Activated T-helper 2 cell treated with anti-CD3 and anti-CD28 coated beads, Interferon-gamma antibody, Interleukin-2, Interleukin-4, amounts not matched to agents 10 μg/mL and 5 μg/mL and 100 μg/mL, durations not matched to agents 14 hours and 24 hours and 36 hours (primary cell): ENCODE measurements at places on chromosomes 4 and X.

GRCh38 chrX:97328853-97329390 lies 445.2 kb downstream of the RPA4 start:
- DNase-seq, result no peak
- H3K4me3 ChIP-seq, result no peak overlapping the region
- H3K36me3 ChIP-seq, result no peaks in the 10 kb centered on the region
- H3K4me1 ChIP-seq, result peaks cover 7% of the 10 kb centered on the region
- H3K27me3 ChIP-seq, result no peaks in the 10 kb centered on the region
- H3K27ac ChIP-seq, result no peak overlapping the region

DNA sequence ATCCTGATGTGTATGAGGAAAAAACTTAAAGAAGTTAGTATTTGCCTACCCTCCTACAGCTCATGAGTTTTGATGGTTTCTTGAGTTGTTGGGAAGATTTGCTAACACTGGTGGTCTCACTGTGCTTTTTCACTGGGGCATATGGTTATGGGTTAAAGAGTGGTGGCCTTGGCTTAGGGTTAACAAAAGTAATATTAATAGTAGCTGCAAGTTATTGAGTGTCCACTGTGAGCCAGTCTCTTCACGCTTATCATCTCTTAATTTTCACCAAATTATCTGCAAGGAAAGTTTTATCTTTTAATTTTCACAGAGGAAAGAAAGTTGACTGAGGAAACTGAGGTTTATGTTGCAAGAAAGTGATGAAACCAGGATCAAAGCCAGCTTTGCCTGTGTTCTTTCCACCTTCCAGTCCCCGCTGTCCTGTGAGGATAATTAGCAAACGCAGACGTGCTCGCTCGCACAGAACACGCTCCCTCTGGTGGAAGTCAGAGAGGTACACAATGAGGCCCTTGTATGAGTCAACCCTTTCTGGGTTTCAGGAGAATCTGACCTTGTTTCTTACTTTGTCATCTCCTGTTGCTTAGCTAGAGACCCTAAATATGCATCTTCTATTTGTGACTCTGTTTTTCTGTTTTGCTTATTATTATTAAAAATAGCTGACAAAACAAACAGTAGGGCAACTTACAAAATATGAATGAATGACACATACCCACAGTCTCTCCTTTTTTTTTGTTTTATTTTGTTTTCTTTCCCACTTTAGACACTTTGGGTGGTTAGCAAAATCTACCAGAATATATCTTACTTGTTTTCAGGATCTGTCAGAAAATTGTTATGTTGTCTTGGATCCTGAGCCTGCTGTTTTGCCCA lies 94.3 kb downstream of the DDIT4L start:
- peaks cover 59% of the 10 kb centered on the region for H3K4me1 ChIP-seq
- DNase-seq, result peak; percentile 28
- H3K27me3 ChIP-seq, result no peaks in the 10 kb centered on the region
- peaks cover 2% of the 10 kb centered on the region for H3K36me3 ChIP-seq

DNA sequence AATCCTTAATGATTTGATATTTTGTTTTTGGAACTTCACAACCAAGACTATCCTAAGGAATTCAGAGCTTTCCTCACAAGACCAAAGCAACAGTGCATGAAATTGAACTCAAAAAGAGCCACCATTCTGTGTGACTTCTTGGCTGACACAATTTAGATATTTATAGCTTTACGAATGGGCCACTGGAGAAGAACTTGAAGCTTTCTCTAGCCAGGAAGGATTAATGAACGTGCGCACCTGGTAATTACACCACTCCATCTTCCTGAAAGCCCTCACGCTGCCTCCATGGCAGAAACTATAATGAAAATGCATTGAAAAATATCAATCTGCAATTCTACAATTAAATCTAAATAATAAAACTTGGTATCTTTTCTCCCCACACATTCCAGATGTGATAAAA lies 1057.8 kb downstream of the DMD start:
- no peaks in the 10 kb centered on the region for H3K4me1 ChIP-seq
- DNase-seq, result no peak
- no peak overlapping the region for H3K27ac ChIP-seq

- H3K4me1 ChIP-seq, result peaks cover 82% of the 10 kb centered on the region
- H3K27me3 ChIP-seq, result no peaks in the 10 kb centered on the region
- H3K27ac ChIP-seq, result peak overlapping the region; percentile 99
- peak overlapping the region; percentile 86 for H3K4me3 ChIP-seq
- peak; percentile 61 for DNase-seq
Measured at GRCh38 chr4:140095694-140096482, 58.1 kb downstream of the MAML3 start.

GRCh38 chrX:20514358-20514757 lies 247.6 kb upstream of the RPS6KA3 start:
- peaks cover 34% of the 10 kb centered on the region for H3K4me1 ChIP-seq
- peaks cover 20% of the 10 kb centered on the region for H3K27me3 ChIP-seq
- H3K27ac ChIP-seq, result peak overlapping the region; percentile 51
- peaks cover 7% of the 10 kb centered on the region for H3K36me3 ChIP-seq
- H3K4me3 ChIP-seq, result no peak overlapping the region

DNA sequence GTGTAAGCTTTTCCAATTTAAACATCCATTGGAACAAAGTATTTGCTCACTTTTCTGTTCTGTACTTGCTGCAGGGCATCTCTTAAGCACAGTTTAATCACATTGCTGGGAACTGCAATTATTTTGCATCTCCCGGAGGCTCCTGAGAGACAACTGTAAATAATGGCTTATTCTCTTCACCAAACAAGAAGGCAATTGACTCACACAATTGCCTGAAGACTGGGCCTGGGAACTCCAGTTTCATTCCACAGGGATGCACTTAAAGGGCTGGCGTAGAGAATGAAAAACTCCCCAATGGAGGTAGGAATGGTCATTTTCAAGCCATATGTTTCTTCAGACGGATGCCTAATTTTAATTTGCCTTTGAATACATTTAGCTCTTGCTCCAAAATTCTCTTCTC lies 29.5 kb downstream of the TFDP3 start:
- H3K36me3 ChIP-seq, result no peaks in the 10 kb centered on the region
- H3K27ac ChIP-seq, result no peak overlapping the region
- no peaks in the 10 kb centered on the region for H3K4me1 ChIP-seq

DNA sequence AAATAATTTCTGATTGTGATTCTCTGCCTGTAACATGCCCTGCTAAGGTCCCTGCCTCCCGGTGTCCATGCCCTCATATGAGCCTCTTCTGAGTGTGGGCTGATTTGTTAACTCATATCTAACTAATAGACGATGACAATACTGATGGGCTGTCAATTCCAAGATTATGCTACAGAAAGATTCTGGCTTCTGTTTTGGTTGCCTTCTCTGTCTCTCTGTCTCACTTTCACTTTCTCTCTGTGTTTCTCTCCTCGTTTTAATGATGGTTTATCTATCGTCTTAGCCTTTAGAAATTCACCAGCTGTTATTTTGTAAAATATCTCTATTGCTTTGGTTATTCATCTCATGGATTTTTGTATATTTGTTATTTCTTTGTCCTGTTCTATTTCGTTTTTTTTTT lies 312.5 kb upstream of the ANXA10 start:
- no peak overlapping the region for H3K27ac ChIP-seq
- no peaks in the 10 kb centered on the region for H3K4me1 ChIP-seq
- DNase-seq, result no peak
- H3K4me3 ChIP-seq, result no peak overlapping the region
- no peaks in the 10 kb centered on the region for H3K36me3 ChIP-seq

DNA sequence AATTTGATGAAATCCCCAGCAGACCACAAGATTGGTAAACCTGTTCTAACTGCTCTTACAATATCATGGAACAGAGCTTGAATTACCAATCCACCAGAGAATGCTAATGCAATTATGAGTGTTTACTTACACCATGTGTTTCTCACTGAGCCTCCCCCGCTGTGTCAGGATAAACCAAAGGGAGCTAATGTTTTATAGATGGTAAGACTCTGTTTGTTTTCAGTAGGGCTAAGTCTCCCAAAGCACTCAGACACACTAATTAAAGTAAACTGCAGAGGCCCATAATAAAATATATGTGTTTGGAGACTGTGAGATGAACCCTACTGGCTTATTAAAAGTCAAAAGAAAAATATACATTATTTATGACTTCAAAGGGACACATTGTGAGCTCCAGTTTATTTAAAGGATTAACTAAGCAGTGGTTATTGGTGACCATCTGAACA lies 261.7 kb upstream of the FAM241A start:
- H3K4me3 ChIP-seq, result no peak overlapping the region
- H3K27me3 ChIP-seq, result no peaks in the 10 kb centered on the region
- no peak overlapping the region for H3K27ac ChIP-seq
- no peaks in the 10 kb centered on the region for H3K36me3 ChIP-seq

DNA sequence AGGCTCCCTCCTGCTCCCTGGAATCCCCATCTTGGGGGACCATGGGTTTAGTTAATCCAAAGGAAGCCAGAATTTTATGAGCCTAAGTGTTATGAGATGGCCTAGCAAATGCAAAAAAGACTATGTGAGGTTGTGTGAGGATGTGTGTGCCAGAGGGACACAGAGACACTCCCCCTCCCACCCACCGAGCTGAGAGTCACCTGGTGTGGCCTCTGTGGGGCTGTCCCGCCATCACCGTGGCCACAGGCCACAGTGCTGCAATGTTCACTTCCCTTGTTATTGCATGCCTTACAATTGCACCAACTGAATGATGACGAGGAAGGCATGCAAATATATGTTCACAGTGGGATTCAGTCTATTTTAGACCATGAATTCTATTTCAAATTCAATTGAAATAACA lies 601 bp upstream of the FGFBP2 start:
- H3K4me3 ChIP-seq, result no peak overlapping the region
- H3K4me1 ChIP-seq, result peaks cover 15% of the 10 kb centered on the region
- peaks cover 24% of the 10 kb centered on the region for H3K27me3 ChIP-seq
- H3K36me3 ChIP-seq, result no peaks in the 10 kb centered on the region
- no peak for DNase-seq

- no peaks in the 10 kb centered on the region for H3K4me1 ChIP-seq
- no peaks in the 10 kb centered on the region for H3K36me3 ChIP-seq
- no peaks in the 10 kb centered on the region for H3K27me3 ChIP-seq
- no peak for DNase-seq
Measured at GRCh38 chr4:113024388-113024787, 25.1 kb upstream of the ANK2 start.

DNA sequence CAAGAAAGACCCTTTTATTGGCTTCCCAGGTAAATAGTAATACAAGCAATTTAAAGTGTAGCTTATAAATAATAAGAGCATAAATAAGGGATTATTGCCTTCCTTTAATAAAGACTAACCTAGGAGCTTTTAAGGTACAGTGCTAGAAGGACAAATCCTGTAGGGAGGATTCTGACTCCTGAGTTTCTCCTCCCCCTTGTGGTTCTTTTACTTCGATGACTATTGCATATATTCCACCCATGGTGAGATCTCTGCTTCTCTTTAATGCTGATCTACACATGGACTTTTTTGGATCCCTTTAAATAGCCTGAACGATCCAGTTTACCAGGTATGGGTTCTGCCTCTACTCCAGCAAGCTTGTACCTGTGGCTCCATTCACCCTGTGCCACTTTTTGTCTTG lies 2.5 kb downstream of the GALNT7 start:
- no peak for DNase-seq
- H3K27me3 ChIP-seq, result no peaks in the 10 kb centered on the region
- peaks cover 4% of the 10 kb centered on the region for H3K36me3 ChIP-seq
- H3K4me1 ChIP-seq, result peaks cover 49% of the 10 kb centered on the region

DNA sequence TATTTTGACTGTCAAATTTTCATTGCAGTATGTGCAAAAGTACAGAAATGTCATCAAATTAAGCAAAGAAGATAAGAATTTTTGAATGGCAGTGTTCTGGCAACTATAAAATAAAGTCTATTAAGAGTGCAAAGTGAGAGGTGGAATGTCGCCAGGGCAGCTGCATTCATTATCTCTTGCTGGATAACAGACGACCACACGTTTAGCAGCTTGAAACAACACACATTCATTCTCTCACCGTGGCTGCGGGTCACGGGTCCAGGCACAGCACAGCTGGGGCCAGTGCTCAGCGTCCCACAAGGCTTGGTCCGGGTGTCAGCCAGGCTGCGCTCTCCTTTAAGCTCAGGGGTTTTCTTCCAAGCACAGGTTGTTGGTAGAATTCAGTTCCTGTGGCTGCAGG lies 113.9 kb downstream of the GPR143 start:
- peaks cover 16% of the 10 kb centered on the region for H3K36me3 ChIP-seq
- H3K4me1 ChIP-seq, result no peaks in the 10 kb centered on the region
- no peak overlapping the region for H3K27ac ChIP-seq
- no peaks in the 10 kb centered on the region for H3K27me3 ChIP-seq

DNA sequence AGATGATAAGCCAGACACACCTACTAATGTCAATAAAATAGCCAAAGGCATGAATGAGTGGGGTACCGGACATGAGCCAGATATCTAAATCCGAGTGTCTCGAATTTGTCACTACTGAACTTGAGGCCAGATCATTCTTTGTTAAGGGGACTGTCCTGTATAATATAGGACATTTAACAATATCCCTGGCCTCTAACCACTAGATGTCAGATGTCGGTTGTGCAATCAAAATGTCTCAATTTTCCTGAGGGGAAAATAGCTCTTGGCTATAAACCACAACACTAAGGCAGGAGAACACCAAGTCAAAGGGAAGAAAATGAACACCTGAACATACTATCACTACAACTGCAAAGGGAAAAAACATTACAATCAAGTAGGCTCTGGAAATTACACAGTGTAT lies 154.5 kb downstream of the GPM6A start:
- no peaks in the 10 kb centered on the region for H3K36me3 ChIP-seq
- no peak overlapping the region for H3K4me3 ChIP-seq
- H3K4me1 ChIP-seq, result no peaks in the 10 kb centered on the region
- no peaks in the 10 kb centered on the region for H3K27me3 ChIP-seq

DNA sequence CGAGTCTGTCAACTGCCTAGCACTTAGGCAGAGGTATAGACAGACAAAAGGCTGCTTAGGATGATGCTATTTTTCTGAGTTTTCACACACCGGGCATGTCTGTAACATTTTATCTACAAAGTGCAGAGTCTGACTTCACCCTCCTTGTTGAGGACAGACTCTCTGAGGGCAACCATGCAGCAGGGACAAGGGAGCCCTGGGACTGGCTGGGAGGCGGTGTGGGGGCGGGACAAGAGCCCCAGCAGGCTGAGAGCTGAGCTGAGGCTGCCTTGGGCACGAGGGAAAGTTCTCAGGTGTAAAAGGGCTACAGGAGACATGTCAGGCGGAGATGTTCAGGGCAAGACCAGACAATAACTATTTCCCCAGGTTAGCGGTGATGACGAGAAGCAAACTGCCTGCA lies 81.6 kb downstream of the GATB start:
- H3K27ac ChIP-seq, result no peak overlapping the region
- H3K4me1 ChIP-seq, result no peaks in the 10 kb centered on the region
- no peak for DNase-seq
- no peaks in the 10 kb centered on the region for H3K36me3 ChIP-seq

- no peak for DNase-seq
- no peaks in the 10 kb centered on the region for H3K4me1 ChIP-seq
- no peaks in the 10 kb centered on the region for H3K36me3 ChIP-seq
- no peaks in the 10 kb centered on the region for H3K27me3 ChIP-seq
- H3K4me3 ChIP-seq, result no peak overlapping the region
Measured at GRCh38 chr4:44927399-44928380, 201.3 kb upstream of the GNPDA2 start.
